Tongue (tissue), 3 donors: ENCODE measurements at places on chromosomes 11 and 22.

- DNase-seq, result no peak
Observed at GRCh38 chr11:84056653-84057376, 770.6 kb upstream of the CCDC90B start.

- peak; percentile 91 for DNase-seq
Observed at GRCh38 chr11:33701302-33702230, 940 bp upstream of the C11orf91 start.

DNA sequence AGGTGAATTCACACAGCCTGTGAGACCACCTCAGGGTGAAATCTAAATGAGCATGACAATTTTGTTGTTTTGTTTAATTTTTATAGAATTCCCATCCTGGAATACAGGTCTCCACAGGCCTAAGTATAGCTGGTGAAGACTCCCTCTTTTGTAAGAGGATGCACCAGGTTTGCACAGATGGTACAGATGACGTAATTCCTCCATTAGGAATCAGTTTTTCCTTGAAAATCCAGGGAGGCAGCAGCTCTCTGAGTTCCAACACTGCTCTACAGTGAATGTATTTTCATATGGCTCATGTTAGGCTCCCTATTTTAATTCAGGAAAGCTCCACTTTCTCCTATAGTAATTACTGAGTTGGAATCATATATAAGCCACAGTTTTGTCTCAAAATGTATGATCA is 47.2 kb downstream of the USP28 start:
- no peak for DNase-seq

- DNase-seq, result peak; percentile 50
Observed at GRCh38 chr22:22710719-22711531, 66.5 kb downstream of the GGTLC2 start.

- peak; percentile 46 for DNase-seq
Observed at GRCh38 chr22:27170491-27170890, 513.1 kb downstream of the MIAT start.

DNA sequence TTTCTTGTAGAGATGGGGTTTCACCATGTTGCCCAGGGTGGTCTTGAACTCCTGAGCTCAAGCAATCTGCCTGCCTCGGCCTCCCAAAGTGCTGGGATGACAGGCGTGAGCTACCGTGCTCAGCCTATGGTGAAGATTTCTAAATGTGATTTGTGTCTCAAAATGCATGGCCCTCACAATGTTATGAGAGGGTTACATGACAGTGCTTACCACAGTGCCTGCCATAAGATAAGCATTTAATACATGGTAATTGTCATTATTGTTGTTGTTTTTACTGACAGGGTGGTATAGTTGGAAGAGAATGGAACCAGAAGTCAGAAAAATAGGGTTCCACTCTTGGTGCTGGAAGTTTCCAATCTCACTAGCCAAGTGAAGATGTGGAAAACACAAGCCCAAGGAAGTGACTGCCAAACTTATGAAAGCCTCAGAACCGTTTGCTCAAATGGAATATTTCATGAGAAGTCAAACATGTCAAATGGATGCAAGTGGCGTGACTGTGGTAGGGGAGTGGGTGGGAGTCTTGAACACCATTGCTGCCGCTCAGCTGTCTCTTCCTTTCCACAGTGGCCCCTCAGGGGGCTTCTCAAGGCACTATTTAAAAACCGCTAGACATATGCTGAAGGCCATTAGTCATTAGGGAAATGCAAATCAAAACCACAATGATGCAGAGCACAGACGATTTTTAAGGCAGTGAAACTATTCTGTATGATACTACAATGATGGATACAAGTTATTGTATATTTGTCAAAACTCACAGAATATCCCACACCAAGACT is 29.1 kb upstream of the LMO2 start:
- DNase-seq, result no peak

- DNase-seq, result no peak
Observed at GRCh38 chr11:2088746-2089535, 50.2 kb downstream of the IGF2 start.

- no peak for DNase-seq
Observed at GRCh38 chr22:39486951-39487825, 14.9 kb upstream of the MIEF1 start.

DNA sequence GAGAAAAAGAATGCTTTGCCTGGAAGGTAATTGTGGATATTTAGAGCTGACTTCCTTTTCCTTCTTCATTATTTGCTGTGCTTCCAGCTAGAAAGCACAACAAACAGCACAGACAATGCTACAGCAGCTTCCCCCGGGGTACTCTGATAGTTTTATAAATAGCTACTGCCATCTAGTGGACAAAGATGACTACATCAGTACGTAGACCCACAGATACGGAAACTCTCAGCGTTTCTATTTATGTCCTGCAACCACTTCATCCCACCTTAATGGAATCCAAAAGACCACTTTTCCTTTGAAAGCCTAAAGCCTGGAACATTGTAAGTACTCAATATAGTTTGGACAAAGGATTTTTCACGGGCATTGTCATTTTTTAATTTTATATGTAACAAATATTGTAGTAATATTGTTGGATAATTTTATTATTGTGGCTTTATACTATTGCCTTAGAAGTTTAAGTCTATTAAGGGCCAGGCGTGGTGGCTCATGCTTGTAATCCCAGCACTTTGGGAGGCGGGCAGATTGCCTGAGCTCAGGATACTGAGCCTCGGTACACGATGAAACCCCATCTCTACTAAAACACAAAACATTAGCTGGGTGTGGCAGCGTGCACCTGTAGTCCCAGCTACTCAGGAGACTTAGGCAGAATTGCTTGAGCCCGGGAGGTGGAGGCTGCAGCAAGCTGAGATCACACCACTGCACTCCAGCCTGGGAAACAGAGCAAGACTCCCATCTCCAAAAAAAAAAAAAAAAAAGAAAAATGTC is 7.5 kb downstream of the HSPA8 start:
- DNase-seq, result peak; percentile 86

- no peak for DNase-seq
Observed at GRCh38 chr11:105219269-105219668, 79.7 kb upstream of the CARD18 start.

DNA sequence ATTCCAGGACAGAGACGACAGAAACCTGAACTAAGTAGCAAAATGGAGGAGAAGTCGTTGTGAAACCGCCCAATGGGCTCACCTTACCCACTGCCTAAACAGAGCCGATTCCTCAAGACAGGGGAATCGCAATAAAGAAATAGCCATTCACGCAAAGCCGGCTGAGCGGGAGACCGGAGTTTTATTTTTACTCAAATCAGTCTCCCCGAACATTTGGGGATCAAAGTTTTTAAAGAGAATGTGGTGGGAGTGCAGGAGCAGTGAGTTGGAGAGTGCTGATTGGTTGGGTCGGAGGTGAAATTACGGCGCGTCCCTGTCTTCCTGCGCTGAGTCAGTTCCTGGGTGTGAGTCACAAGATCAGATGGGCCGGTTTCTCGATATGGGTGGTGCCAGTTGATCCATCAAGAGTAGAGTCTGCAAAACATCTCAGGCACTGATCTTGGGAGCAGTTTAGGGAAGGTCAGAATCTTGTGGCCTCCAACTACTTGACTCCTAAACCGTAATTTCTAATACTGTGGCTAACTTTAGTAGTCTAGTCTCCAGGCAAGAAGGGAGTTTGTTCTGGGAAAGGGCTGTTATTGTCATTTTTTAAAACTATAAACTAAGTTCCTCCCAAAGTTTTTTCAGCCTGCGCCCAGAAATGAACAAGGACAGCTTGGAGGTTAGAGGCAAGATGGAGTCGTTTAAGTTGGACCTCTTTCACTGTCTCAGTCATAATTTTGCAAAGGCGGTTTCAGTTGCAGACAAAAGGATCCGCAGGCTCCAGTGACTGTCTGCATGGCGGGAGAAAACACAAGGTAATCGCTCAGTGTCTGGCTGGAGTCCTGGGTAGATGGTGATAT is 34.1 kb downstream of the OR4D9 start:
- DNase-seq, result no peak

GRCh38 chr11:56750190-56750589 is 1.7 kb upstream of the OR9G4 start:
- DNase-seq, result no peak

- no peak for DNase-seq
Observed at GRCh38 chr11:36412781-36413383, 97.2 kb downstream of the TRAF6 start.

GRCh38 chr11:103871923-103872551 is 164.4 kb upstream of the DDI1 start:
- DNase-seq, result no peak

GRCh38 chr11:24543771-24544170 is 46.9 kb downstream of the LUZP2 start:
- no peak for DNase-seq

DNA sequence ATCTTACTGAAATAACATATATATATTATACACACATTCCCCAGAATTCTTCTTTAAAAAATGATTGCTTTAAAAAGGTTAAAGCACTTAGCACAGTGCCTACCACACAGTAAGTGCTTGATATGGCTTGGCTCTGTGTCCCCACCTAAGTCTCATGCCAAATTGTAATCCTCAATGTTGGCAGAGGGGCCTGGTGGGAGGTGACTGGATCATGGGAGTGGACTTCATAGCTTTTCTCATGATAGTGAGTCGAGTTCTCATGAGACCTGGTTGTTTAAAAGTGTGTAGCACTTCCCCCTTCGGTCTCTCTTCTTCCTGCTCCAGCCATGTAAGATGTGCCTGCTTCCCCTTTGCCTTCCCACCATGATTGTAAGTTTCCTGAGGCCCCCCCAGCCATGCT is 6.2 kb downstream of the CRYAB start:
- DNase-seq, result peak; percentile 67

DNA sequence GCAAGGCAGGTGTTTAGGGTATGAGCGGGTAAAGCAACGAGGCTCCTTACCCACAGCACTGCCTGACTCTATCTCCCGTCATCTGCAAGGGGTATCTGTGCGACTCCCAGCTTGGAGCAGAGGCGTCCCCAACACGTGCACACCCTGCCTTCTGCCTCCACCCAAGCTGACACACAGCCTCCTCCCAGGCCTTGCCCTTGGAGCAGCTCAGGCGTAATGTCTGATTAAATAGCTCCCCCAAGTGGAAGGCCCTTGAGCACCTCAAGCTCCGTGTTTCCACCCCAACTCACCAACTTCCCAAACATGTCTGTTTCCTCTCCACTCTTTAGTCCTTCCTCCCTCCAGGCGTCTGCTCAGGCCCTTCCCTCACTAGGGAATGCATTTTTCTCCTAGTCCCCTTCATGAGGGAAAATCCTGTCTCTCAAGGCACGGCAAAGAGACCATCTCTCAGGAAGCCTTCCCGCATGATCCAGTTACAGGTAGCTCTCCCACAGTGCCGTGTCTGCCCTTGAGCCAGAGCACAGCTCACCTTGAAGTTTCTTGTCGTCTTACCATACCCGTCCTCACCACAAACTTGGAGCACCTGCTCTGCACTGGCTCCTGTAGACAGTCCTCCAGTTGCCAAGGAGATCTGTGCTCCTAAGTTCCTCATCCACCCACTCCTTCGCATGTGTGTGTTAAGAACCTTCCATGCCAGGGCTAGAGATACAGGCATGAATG is 15.8 kb downstream of the CYB5R2 start:
- DNase-seq, result peak; percentile 81

DNA sequence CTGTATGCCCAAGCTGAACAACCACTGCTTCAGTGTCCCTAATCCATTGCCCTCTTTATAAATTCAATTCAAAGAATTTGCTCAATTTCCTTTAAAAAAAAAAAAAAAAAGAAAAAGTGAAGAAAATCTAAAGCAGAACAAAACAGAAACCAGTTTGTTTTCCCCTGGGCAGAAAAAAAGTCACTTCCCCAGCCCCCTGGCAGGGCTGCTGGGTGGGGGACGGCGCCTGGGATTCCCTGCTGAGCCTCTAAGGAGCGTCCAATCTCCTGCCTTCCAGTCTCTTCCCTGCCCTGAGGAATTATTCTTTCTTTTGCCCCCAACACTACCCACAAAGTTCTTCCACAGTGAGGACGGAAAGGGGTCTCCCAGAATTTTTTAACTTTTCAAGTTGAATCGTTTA is 23.9 kb downstream of the DKK3 start:
- no peak for DNase-seq

GRCh38 chr11:122337241-122337640 is 221.2 kb upstream of the BLID start:
- DNase-seq, result no peak

- DNase-seq, result no peak
Observed at GRCh38 chr11:128840783-128841182, 26.3 kb downstream of the KCNJ1 start.

GRCh38 chr22:36610056-36610455 is 81.1 kb upstream of the EIF3D start:
- no peak for DNase-seq

- peak; percentile 57 for DNase-seq
Observed at GRCh38 chr22:24803064-24803542, 2.9 kb upstream of the SGSM1 start.

- no peak for DNase-seq
Observed at GRCh38 chr11:96303980-96304379, 39.0 kb downstream of the MAML2 start.

GRCh38 chr22:28142361-28142961 is 223.4 kb upstream of the PITPNB start:
- peak; percentile 58 for DNase-seq

- DNase-seq, result no peak
Observed at GRCh38 chr22:46740910-46741780, 3.1 kb upstream of the CERK start.

- no peak for DNase-seq
Observed at GRCh38 chr11:39247570-39248137, 2211.8 kb downstream of the LRRC4C start.

DNA sequence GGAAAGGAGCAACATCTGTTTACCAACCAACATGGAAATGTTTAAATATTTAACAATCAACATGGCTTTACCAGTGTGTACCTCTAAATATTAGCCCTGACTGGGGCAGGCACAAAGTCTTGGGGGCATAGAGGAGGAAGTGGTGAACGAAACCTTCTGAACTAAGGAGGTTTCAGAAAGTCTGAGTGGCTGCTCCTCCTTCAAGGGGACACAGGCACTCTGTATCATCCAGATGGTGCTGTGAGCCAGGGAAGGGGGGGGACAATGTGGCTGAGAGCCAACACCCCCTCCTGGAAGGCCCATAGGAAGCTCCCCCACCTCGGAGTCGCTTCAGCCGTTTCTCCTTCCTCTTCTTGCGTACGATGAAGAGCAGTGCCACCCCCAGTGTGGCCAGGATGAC is 107.7 kb downstream of the CEP164 start:
- no peak for DNase-seq

- peak; percentile 76 for DNase-seq
Observed at GRCh38 chr11:63573881-63574855, 11.0 kb upstream of the PLAAT2 start.

DNA sequence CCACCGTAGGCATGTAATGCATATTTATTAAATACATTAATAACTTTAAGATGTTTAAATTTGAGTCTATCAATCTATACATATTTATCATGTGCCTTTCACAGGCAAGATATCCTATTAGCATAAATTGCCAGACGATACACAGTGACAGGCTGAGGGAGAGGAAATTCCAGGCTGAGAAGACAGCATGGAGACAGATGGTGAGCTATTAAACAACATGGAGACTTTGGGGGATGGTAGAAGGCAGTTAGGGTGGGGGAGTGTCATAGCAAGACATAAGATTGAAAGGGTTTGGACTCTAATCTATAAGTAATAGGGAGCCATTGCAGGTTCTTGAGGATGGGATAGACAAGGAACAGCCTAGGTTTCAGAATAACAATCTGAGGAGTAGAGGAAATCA is 138.5 kb downstream of the NXPE2 start:
- DNase-seq, result no peak

GRCh38 chr11:83282084-83282716 is 4.0 kb downstream of the CCDC90B start:
- DNase-seq, result no peak
